ENCODE measurements at places on chromosomes 1 and 21.

GRCh38 chr1:67441183-67441582 is 11.0 kb upstream of the SERBP1 start:
- no peak for DNase-seq

DNA sequence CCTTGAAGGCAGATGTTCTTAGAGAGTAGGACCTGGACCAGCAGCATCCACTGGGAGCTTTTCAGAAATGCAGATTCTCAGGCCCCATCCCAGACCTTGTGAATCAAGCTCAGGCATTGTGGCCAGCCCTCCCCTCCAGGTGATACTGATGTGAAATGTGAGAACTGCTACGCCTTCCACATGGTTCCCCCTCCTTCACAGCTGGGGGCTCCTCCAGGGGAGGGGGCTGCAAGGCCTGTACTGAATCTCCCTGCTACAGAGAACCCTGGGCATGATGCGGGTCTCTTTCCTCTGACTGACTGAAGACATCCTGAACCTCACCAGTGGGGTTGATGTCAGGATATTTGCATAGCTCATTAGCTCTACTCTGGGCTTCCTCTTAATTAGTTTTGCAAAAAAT is 141.8 kb upstream of the CSF3R start:
- no peak for DNase-seq

- DNase-seq: no peak
Measured at GRCh38 chr1:87501738-87502137, 173.1 kb downstream of the LMO4 start.

- no peak for DNase-seq
Measured at GRCh38 chr1:201145132-201145531, 9.1 kb downstream of the TMEM9 start.

GRCh38 chr21:25867061-25867460 is 132.3 kb downstream of the GABPA start:
- no peak for DNase-seq

DNA sequence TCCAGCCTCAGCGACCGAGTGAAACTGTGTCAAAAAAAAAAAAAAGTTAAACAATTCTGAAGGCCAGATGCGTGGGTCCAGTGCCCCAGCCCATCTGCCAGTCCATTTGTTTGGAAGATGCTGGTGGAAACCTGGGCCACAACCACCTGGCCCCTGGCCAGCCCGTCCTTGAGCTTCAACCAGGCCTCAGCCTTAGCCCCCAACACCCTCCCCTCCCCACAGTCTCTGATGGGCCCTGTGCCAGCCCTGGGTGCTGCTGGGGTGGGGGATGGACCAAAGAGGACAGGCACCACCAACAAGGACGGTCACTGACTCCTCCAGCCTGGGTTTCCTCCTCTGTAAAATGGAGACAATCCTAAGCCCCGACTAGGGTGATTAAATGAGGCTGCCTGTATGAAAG is 19.6 kb upstream of the PLEKHG5 start:
- no peak for DNase-seq

DNA sequence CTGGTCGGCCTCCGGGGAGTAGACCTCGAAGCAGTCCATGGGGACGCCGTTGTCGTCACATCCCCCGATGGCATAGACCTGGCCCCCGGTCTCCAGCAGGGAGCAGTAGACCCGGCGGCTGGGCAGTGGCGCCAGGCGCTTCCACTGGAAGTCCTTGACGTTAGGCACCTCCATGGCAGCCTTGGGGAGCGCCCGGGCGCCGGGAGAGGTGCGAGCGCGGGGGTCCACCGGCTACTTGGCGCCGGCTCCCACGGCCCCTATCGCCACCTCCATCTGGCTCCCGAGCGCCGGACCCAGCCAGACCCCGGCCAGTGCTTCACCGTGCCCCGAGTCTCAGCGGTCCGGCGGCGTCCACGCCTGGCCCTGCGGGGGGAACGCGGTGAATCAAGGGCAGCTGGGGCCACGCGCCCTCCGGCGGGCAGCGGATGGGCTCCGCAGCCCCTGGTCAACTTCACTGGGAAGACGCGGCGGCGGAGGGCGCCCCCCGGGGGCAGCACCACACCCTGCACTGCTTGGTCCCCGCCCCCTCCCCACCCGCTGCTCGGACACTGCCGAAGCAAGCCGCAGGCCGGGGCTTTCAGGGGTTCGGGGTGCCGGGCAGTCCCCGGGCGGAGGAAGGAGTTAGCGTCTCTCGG is 13.2 kb downstream of the KLHDC8A start:
- no peak for DNase-seq

DNA sequence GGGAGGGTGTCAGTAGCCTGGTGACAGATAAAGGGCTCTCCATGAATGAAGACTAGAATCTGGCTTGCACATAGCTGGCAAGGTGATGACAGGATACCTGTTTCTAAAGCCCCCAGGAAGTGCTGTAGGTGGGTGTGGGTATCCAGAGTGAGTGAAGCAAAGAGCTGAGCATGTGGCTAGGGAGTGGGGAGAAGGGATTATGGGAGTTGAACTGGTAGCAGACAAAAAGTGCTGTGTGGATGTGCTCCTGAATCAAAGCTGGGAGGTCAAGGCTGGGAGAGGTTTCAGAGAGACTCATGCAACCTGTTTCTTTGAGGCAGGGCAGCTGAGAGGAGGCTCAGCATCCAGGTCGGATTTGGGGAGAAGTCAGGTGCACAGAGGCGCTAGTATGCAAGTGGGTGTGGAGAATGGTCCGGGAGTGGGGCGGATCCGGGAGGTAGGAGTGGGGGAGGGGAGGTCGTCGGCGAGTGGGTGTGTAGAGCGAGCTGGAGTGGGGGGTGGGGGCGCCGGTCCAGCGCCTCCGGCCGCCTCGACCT is 600 bp downstream of the ASTN1 start:
- no peak for DNase-seq

- DNase-seq: no peak
Measured at GRCh38 chr1:199020051-199020450, 381.2 kb downstream of the PTPRC start.

DNA sequence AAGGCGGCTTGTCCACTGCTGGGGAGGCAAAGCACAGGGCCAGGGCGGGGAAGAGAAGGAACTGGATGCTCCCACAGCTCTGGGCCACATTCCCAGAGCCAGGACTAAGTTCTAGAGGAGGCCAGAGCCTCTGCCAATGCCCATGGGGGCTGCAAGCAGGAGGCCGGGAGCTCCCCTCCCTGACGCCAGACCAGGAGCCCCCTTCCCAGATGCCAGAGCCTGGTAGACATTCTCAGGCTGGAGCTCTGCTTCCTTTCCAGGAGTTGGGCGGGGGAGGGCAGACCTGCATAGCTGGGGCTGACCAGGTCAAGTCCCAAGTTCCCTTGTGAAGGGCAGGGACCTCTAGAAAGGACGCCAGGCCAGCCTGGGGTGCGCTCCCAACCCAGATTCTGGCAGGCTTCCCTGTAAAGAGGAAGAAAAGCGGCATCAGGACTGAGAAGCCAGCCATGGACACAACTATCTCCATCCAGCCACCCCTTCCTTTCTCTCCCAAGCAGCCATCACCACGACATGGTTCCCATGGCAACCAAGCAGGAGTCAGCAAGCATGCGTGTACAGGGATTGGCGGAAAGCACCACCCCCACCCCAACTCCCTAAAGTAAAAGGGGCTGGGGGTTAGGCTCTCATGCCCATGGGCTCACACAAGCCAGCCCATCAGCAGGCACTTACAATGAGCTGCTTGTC is 13.4 kb downstream of the KIF21B start:
- no peak for DNase-seq

GRCh38 chr1:213782941-213783672 is 204.7 kb upstream of the PROX1 start:
- no peak for DNase-seq

- DNase-seq: no peak
Measured at GRCh38 chr1:42731585-42731984, 8.5 kb downstream of the CLDN19 start.

DNA sequence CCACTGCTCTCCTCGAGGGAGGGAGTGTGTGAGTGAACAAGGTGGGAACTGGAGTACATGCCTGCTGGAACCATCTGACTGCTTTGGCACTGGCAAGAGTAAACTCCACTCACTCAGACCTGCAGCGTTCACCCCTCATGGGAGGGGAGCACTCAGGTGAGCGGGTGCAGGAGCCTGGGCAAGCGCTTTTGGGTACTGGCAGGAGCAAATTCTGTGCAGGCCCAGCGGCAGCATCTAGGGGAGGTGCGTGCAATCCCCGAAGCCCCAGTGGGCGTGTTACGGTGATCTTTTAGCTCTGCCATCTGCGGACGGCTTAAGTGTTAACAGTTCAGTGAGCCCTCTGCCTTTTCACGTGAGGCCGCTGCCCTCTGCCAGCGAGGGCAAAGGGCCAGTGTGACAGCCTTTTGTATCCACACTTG is 127.4 kb downstream of the PATJ start:
- DNase-seq: no peak
